Coronary artery (tissue), 2 donors: ENCODE measurements at places on chromosomes 16 and 17.
A peak's percentile ranks its signal among the peaks of the same experiment; 100 is the strongest.

- no peak for DNase-seq
Observed at GRCh38 chr17:6483507-6483906, 39.3 kb downstream of the PIMREG start.

GRCh38 chr17:41049110-41049509, 2.0 kb upstream of the KRTAP2-1 start:
- DNase-seq: no peak

DNA sequence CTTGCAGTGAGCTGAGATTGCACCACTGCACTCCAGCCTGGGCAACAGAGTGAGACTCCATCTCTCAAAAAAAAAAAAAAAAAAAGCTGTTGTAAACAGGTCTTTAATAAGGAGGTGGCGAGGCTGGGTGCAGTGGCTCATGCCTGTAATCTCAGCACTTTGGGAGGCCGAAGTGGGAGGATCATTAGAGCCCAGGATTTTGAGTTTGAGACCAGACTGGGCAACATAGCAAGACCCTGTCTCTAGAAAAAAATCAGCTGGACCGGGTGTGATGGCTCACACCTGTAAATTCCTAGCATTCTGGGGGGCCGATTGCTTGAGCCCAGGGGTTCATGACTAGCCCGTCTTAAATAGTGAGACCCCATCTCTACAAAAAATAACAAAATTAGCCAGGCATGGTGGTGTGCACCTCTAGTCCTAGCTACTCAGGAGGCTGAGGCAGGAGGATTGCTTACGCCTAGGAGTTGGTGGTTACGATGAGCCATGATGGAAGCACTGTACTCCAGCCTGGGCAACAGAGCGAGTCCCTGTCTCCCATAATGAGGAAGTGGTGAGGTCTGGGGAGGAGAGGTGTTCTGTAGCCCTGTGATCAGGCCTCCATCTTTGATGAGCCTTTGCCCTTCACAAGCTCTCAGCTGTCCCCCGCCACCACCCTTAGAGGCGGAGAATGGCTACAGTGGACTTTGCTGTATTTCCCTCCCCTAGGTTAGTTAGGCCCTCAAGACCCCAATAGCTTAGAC, 36.2 kb downstream of the ZNF778 start:
- no peak for DNase-seq

DNA sequence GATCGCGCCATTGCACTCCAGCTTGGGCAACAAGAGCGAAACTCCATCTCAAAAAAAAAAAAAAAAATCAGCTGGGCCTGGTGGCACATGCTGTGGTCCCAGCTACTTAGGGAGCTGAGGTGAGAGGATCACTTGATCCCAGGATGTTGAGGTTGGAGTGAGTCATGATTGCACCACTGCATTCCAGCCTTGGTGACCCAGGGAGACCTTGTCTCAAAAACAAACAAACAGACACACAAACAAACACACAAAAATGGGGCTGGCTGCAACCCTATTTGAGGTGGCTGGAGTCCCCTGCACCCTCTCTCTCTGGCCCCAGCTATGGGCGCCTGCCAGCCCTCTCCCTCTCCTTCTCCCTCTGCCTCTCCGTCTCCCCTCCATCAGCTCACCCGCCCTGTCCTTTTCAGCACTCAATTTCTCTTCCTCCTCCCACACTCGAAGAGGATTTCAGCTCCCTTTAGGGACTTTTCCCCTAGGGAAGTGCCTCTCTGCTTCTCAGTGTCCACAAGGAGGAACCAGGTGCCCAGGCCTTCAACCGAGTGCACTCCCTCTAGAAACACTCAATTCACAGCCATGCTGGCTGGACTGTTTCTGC, 17.5 kb upstream of the TFAP4 start:
- DNase-seq: no peak

- DNase-seq: no peak
Observed at GRCh38 chr17:38970804-38971203, 3.6 kb upstream of the FBXO47 start.

DNA sequence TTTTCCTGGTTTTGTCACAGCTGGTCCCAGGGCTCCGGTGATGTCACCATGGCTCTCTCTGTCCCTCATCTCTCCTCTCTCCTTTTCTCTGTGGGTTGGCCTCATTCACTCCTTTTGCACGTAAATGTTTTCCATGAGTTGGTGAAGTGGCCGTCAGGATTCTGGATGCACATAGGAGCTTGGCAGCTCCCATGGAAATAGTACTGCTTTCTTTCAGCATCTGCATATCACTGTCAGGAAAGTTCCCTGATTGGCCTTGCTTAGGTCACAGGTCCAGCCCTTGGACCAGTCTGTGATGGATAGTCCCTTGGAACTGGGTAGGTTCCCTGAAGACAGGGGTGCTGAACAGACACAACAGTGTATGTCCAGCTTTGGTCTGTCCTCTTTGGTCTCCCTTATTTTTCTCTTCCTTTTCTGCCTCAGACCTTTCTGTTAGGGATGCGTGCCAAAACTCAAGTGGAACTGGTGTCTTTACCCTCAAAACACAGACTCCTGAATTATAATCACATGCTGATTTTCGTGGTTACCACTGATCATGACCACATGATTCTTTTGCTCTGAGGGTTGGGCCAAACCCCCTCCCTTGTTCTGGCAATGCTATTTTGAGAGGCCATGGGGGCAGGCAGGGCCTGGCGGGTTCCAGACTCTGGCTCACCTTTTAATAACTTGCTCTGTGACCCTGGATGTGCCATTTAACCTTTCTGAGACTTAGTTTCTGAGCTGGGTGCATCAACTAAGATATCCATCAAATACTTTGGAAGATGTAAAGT, 99.0 kb downstream of the MSI2 start:
- no peak for DNase-seq

GRCh38 chr16:30470170-30470512, 2.4 kb upstream of the ITGAL start:
- no peak for DNase-seq

GRCh38 chr17:57589151-57590034, 155.7 kb downstream of the CCDC182 start:
- no peak for DNase-seq

GRCh38 chr17:8732406-8733085, 12.1 kb downstream of the CCDC42 start:
- DNase-seq: no peak

DNA sequence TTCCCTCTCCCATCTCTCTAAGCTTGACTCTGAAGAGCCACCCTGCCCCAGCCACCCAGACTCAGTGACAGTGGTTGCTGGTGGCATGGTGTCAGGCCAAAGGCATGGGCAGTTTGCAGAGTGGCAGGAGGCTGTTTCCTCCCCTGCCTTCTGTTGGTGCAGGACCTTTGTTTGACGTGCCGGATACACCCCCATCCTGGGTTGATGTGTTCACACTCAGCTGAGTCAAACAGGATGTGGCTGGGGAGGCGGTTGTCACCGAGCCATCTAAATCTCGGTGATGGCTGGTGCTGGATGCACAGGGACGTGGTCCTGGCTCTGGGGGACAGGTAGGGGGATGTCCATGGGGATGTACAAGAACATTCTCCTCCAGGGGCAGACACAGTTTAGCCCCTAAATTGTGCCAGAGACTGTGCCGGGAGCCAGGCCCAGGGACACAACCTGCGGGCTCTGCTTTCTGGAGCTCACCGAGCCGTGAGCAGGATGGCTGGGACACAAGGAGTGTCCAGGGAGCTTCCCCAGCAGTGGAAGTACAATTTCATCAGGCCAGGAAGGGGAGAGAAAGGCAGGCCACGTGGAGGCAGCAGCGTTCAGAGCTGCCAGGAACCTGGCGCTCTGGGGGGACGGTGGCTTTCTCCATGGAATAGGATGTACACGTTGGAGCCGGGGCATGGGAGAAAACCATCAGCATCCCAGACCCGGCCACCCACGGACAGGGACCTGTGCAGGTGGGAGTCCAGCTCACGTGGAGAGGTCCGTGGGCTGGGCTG, 264.2 kb downstream of the SEC14L1 start:
- no peak for DNase-seq

GRCh38 chr16:68362947-68363657, 52.3 kb downstream of the PRMT7 start:
- DNase-seq: no peak

DNA sequence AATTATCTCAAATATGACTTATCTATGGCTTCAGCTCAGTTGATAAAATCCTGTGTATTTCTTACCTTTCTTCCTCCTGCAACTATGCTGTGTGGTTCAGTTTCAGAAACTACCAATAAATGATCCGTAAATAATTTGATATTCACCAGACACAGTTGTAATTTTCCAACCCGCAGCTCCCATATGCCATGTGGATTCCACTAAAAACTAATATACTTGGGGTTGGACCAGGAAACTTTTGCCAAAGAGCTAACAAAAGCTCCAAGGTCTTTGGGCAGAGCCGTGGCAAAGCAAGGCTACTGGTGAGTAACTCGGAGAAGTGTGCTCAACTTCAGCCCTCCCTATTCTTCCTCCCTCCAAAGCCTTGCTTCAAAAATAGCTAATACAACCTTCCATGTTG, 2.3 kb upstream of the CHST6 start:
- DNase-seq: no peak

- no peak for DNase-seq
Observed at GRCh38 chr17:5583426-5584382, 605 bp downstream of the NLRP1 start.

GRCh38 chr16:8596581-8596980, 6.3 kb upstream of the TMEM114 start:
- DNase-seq: no peak

DNA sequence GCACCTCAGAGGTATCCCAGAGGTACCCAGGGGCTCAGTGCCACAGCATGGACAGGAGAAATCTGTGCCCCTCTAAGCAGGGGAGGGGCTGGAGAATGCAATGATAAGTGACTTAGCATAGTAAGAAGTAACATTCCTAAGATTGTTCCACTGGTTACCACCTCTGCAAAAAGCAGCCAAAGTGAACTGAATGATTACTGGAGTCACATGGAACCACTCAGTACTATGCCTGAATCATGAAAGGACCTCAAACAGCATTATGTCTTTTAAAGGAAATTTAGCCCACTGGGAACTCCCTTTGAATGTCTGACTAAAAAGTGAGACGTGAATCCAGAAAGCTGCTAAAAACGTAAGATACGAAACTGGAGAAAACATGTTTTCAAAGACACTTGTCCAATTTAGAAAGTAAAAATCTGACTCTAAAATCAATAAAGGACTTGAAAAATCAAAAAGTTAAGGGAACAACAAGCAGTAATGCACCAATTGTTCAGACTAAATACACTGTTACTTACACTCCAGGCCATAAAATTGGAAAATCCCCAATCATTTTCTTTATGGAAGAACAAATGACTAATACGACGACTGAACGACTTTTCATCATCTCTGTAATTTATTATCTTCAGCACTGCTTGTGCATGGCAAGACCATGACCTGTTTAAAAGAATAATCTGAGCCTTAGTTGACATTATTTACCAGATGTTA, 38.6 kb downstream of the LITAFD start:
- no peak for DNase-seq

GRCh38 chr17:3944485-3945388, 19.5 kb downstream of the ATP2A3 start:
- no peak for DNase-seq

GRCh38 chr16:77273-77806, 685 bp upstream of the MPG start:
- DNase-seq: no peak

DNA sequence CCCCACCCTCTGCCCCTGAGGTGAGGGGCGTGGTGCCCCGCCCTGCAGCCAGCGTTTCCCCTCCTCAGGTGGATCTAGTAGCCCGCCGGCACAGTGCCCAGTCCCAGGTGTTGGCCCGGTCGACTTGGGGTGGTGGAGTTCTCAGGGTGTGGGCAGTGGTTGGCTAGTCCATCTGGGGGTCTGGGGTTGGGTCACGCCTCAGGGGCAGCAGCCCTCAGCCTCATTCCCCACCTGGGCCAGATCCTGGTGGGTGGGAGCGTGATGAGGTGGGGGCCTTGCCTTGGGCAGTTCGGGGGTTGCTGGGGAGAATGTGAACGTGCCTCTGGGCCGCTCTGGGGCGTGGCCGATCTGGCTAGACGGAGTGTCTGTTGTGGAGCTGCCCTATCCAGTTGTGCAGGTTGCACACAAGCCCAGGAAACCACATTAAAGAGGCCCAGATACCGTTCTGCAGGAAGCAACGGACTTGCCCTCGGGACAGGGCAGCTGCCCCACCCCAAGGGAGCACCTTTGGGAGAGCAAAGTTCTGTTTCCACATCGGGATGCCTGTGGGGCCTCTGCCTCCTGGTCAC, 32.0 kb downstream of the GSE1 start:
- no peak for DNase-seq

GRCh38 chr17:75724016-75725003, 3.1 kb downstream of the ITGB4 start:
- DNase-seq: no peak

GRCh38 chr16:78607465-78607864, 508.0 kb downstream of the WWOX start:
- DNase-seq: no peak

GRCh38 chr17:33888455-33888854, 366.6 kb upstream of the CCL2 start:
- no peak for DNase-seq

- DNase-seq: no peak
Observed at GRCh38 chr16:26909623-26910022, 157.1 kb upstream of the C16orf82 start.

GRCh38 chr17:67993998-67994361, 2.3 kb downstream of the C17orf58 start:
- no peak for DNase-seq

DNA sequence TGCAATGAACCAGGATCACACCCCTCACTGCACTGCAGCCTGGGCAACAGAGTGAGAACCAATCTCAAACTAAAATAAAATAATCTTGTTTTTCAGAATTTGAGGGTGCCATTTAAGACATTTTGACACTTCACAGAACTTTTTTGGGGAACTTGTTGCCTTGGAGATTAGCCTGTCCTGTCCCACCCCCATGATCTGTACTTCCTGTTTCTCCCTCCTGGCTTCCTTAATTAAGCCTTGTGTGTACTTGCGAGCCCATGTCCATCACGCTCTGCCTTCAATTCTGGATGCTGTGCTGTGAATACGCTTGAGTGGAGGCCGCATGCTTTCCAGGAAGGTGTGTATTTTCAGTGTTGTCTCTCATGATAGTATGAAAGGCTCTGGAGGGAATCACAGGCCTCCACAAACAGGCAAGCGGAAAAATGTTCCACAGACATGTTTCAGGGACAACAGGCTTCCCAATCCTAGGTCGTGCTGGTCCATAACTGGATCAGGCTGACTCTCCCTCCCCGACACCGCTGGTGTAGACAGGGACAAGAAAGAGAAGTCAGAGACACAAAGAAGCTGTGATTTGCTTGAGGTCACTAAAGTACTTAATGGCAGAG, 56.9 kb downstream of the NOS2 start:
- peak; percentile 47 for DNase-seq

- no peak for DNase-seq
Observed at GRCh38 chr16:9003322-9003721, 39.6 kb upstream of the USP7 start.

DNA sequence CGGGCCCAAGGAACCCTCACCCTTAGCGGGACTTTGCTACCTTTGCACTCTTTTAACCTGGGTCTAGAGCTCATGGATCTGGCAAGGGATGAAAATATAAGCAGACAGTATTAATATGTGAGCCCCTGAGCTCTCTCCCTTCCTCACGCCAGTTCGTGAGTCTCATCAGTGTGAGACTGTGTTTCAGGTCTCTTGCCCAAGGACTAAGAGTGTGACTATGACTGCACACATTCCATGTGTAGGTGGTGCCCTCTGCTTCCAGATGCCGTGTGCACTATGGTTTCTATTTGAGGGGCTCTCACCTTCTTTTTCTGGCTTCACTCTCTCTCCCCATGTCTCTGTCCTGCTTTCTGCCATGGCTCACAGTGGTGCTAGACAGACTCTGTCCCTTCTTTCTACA, 40.5 kb downstream of the DHRS7B start:
- DNase-seq: no peak
